ENCODE measurements at places on chromosomes 4 and X.

DNA sequence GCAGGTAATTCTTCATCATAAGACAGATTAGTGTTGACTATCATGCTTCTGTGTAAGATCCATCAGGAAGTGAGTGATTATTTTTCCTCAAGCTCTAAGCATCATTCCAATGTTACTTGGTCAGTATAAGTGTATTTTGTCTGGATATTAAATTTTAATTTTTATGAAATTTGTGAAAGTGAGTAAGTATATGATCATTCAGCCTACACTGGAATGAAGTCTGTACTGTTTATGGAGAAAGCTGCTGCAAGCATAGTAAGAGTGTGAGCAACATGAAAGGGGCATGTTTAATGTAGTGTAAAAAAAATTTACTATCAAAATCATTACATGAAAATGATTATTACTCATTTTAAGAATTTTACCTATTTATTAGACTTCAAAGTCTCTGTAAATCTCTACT lies 84.8 kb downstream of the IL15 start:
- DNase-seq: no peak

DNA sequence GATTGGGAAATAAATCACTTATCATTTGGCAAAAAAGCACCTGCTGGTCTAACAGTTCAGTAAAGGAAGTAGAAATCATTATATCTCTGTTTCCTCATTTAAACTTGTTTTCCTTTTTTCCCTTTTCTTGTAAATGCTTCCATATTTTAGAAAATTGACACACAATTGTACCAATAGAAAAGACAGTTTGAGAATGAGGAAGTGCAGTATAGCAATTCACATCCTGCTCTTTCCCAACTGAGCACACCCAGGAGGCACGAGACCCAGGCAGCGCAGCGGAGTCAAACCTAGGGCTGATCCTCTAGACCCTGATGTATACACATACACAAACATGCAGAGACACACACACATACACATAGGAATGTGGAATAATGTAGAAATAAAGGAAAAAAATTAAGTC lies 74.8 kb upstream of the PACRGL start:
- no peak for DNase-seq

DNA sequence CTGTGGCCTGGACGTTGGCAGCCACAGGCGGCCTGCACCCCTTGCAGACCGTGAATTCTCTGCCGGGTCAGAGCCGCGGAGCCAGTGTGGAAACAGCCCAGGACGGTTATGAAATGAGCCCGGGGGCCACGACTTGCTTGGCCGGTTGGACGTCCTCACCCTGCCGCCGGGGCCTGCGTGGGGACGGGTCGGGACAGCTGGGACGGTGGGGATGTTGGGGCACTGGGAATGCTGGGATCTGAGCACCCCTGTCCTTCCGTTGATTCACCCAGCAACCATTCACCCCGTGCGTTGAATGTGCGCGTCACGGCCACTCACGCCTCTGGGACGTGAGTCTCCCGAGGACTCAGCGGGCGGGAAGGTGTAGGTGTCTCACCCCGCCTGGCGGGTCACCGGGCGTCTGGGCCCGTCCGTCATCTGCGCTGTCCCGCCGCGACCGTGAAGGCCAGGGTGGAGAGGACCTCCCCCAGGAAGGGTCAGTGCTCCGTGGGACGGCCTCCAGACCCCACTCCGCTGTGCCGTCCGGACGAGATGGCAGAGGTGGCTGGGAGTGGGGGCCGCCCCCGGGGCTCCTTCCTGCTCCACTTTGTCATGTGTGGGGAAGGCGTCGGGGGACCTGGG lies 4.5 kb upstream of the PLCXD1 start:
- DNase-seq: no peak

DNA sequence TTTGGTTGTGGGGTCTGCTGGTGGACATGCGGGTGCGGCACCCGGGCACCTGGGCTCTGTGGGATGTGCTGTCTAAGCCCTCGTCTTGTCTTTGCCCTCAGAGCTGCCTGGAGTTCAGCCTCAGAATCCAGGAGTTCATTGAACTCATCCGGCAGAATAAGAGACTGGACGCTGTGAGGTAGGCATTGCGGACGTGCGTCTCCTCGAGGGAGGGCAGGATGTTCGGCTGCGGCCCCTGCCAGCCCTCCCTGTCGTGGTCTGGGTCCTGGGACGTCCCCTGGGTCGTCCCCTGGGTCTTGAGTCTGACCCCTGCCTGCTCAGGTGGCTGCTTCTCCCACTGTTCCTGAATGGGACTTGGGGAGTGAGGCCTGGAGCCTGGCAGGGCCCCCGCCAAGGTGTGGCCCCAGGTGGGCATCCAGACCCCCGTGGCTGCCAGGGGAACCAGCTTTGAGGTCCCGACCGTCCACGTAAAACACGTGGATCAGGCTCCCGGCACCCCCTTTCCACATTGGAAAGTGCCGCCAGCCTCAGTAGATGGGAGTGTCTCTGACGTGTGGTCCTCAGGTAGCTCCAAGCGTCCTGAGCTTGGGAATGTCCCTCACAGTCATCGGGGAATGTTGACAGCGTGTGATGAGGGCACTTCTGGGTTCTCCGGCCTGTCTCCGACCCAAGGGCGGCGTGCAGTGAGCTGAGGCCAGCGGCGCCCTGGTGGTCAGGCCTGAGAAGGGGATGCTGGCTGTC lies 19.3 kb upstream of the UVSSA start:
- no peak for DNase-seq

DNA sequence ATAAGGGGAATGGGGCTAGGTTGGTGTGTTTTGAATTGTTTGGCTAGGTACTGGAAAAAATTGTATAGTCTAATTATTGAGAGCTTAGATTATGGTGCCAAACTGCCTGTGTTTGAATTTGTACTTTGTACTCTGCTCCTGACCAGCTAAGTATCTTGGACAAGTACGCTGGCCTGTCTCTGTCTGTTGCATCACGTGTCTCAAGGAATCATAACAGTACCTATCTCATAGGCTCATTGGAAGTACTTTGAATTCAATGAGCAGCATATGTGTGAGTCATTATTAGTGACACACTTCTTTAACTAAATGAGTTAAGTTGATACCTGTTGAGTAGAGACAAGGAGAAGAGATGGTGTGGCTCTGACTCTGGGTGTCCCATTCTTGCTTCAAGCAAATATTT lies 69.5 kb upstream of the MND1 start:
- DNase-seq: no peak

GRCh38 chr4:53376900-53377299 lies 541 bp upstream of the FIP1L1 start:
- DNase-seq: no peak

DNA sequence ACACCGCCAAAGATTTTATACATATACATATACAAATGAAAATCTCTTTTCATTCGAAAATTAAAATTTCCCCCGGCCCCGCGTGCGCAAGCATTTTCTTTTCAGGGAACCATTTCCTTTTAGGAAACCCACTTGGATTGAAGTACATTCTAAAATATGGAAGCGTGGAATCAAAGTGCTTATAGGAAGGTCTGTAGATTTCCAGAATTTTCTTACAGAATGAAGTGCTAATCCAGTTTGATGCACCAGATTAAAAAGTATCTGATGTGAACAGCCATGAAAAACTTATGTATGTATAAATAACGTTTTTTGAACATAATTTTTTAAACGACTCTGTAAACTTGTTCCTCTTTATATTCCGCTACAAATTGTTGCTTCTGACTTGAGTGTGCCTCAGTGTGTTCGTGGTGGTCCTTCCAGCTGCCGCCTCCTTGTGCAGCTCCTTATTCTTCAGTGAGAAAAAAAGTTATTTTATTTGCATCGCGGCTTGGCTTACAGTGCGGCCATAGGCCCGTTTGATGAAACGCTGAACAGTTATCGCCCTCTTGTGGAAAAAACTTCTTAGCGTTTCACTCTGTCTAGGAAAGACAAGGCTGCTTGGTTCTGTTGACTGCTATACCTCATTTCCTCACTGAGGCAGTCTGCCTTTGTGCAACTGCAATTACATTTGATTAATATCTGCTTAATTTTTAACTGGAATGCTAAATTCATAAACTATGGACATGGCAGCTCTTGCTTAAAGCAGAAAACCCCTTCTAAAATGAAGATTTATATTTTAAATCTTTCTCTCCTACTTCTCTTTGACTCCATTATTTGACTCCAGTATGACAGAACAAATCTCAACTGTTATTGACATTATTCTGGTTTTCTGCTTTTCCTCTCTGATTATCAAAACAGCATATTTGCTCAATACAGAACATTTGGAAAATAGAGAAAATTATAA lies 4.7 kb upstream of the NKX6-1 start:
- peak; percentile 50 for DNase-seq

GRCh38 chr4:7960017-7960789 lies 20.5 kb upstream of the AFAP1 start:
- DNase-seq: no peak

DNA sequence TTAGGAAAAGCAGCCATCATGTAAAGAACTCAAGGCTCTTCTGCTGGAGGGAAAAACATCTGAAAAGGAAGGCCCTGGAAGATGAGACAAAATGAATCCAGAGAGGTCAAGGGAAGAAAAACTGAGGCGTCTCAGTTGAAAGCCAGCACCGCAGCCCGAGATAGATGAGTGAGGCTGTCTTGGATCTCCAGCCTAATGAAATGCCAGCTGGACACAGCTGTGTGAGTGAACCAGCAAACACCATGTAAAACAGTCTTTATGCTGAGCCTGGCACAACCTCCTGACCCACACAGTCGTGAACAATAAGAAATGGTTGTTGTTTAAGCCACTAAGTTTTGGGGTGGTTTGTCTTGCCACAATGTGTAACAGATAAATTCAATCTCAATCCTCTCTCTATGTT lies 48.6 kb upstream of the RASL11B start:
- DNase-seq: no peak

DNA sequence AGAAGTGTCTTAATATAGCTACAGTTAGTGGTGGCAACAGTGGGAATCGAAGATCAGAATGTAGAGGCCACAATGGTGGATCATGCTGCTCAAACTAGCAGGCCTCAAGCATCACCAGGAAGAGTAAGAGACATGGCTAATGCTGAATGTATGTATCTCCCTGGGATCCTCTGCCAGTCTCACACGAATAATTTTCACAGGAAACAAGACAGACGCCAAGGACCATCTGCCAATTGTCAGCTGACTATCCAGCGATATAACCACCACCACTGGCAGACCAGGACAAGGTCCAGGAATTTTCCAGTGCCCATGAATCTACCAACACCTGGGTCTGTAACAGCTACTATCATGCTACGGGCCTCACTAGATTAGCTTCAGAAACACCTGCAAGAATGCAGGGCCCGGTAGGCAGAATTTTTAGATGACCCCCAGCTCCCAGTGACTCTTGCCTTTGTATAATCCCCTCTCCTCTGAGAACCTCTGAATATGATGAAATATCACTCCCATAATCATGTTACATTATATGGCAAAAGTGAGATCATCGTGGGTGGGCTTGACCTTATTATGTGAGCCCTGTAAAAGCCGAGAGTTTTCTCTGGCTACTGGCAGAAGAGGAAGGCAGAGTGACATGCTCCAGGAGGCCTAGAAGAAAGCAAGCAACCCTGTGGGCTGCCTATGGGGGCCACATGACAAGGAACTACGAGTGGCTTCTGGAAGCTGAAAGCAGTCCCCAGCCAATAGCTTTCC lies 429.8 kb downstream of the BCOR start:
- no peak for DNase-seq

DNA sequence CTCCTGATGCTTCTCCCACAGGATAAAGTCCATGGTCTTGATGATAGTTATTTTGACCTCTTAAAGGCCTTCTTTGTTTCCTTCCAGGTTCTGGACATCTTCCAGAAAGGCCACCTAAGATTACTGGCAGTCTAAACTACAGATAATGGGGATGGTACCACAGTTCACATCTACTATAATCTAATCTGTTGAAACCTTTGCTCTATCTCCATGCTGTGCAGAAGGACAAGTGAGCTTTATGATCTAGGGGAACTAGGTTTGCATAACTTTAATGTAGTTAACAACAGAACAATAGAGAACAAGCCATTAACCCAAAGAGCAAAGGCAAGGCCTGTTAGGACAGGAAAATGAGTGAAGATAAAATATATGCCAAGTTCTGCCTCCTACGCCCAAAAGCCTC lies 103.9 kb upstream of the KLHL13 start:
- no peak for DNase-seq

DNA sequence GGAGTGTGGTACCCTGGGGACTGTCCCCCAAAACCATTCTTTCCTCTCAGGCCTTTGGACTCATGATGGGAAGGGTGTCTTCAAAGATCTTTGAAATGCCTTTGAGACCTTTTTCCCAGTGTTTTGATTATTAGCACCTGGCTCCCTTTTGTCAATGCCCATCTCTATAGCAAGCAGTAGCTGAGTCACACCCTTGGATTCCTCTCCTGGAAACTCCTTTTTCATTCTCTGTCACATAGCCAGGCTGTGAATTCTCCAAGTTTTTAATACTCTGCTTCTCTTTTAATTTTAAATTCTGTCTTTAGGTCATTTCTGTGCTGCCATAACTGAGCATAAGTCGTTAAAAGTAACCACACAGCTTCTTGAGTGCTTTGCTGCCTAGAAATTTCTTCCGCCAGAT lies 29.7 kb downstream of the IL21 start:
- no peak for DNase-seq

GRCh38 chr4:25953740-25954139 lies 39.7 kb downstream of the SMIM20 start:
- DNase-seq: no peak

DNA sequence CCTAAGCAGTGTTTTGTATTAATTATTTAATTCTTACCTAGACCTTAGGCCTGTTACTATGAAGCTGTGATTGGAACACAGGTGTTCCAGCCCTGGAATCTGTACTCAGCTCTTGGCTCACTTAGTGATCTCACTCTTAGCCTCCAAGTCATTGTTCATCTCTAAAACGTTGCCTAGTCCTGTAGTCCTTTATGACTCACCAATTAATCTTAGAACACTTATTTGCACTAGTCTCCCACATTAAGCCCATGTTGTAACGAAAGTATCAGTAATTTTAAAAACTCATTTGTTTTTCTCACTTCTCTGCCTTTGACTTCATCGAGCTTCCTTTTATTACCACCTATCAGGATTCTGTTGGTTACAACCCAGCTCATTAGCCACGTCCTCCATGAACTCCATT lies 1224.7 kb upstream of the TENM3 start:
- DNase-seq: no peak

GRCh38 chrX:51608766-51609165 lies 9.9 kb downstream of the CENPVL3 start:
- no peak for DNase-seq

- peak; percentile 62 for DNase-seq
Observed at GRCh38 chrX:124726881-124727280, 380.5 kb downstream of the SH2D1A start.

DNA sequence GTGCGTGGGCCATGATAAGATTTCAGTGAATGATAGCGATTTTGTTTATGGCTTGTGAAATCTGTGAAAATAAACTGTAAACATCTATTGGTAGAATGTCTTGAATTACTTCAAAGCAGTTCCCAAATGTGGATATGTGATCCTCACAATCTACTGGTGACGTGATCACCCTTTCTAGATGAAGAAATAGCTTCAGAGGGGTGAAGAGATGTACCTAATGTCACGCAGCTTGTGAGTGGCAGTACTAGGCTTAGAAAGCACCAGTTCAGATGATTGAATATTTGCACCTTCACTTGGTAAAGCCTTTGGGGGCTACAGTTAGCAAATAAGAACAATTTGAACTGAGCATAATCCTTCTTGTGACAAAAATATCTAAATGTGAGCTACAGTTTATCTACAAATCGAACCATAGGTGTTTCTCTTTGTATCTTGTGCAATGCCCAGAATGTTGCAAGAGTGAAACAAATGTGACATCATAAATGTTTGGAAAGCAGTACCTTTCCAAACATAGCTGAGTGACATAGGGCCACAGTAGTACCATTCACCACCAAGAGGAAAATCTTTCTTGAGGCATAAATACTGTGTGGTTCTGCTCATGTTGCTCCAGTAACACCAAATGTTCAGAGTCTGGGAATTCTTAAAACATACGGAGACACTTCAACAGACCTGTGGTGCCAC lies 14.2 kb downstream of the PAK3 start:
- no peak for DNase-seq

GRCh38 chr4:186025408-186025690 lies 43.6 kb upstream of the TLR3 start:
- no peak for DNase-seq

All from cerebellum (tissue), 4 donors.